CD4-positive, alpha-beta T cell treated with Interleukin-17A for 4 hours (primary cell): ENCODE measurements at places on chromosomes 7 and 10.

DNA sequence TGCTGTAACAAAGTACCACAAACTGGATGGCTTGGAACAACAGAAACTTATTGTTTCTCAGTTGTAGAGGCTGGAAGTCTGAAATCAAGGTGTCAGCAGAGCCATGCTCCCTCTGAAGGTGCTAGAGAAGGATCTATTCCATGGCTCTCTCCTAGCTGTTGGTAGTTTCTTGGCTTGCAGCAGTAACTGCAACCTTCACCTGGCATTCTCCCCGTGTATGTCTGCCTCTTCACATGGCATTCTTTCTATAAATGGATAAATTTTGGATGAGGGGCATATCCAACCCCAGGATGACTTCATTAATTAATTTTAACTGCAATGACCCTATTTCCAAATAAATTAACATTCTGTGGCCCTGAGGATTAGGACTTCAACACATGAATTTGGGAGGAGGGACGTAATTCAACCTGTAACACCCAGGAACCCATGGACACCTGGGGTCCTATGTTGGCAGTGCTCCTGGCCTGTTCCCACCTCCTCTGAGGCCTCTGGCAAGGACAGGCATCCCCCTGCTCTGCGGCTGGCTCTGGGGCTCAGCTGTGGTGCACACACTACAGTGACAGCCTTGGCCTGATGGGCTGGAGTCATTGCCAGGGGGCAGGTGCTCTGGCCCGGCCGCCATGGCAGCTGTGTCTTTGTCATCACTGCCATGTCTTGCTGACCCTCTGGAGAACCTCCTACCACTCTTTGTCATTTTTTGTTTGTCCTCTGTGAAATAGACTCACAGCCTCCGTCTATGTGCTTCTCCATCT is 30.8 kb downstream of the LSMEM1 start:
- no peak for DNase-seq

GRCh38 chr7:120794106-120794729 is 63.7 kb downstream of the TSPAN12 start:
- no peak for DNase-seq

- no peak for DNase-seq
These were observed 110.1 kb downstream of the CCNY start for GRCh38 chr10:35446439-35446838.

DNA sequence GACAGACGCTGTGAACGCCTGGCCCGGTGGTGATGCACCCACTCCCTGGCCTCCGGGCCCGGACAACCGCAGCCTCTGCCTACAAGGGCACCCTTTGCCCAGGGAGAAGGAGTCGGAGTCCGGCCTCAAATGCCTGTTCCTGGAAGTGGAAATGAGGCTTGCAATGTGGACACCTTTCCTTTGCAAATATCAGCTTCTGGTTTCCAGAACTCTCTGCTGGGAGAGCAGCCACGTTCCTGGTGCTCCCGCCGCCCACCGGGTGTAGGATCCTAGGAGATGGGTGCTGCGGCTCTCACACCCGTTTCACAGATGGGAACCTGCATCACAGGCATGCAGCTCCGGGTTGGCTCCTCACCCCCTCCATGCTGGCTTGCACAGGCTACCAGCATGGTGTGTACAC is 2.9 kb downstream of the FOXL3 start:
- DNase-seq = no peak

DNA sequence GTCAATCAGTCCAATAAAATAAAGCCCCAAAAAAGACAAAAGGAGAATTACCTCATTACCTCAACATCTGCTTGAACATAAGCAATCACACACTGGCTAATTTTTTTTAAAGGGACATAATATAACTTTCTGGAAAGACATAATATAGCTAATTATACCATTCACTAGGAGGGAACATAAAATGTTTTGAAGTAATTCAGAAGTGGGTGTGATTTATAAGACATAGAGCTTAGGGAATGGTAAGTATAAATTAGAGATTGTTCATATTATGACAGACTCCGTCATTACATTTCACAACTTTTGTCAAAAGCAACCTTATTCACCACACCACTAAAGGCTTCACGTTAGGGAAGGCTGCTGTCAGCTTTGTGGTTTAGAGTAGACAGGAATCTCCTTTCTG is 3.8 kb downstream of the SHTN1 start:
- DNase-seq = no peak

DNA sequence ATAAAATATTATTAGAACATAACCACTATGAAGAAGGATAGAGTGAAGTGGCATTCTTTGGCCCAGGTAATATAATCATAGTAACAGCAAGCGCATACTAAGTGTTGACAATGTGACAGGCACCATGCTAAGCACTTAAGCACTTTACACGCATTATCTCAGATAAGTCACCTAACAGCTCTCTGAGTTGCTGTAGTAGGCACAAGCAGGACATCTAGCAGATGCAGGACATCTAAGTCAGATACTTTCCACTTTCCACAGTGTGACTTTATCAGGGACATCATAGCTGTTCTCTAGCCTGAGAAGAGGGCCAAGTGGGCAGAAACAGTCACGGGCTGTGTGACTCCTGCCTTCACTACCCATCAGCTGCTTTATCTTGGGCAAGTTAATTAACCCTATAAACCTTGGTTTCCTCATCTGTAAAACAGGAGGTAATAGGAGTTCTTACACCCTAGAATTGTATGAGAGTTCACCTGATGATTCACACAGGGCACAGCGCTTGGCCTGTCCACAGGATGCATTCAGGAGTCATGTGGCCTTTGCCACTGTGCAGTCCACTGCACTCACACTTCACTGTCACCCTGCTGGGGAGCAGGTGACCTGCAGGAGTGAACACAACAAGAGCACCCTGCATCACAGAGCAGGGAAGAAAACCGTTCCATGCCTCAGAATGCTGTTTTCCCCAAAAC is 12.5 kb downstream of the LIPA start:
- DNase-seq = no peak

DNA sequence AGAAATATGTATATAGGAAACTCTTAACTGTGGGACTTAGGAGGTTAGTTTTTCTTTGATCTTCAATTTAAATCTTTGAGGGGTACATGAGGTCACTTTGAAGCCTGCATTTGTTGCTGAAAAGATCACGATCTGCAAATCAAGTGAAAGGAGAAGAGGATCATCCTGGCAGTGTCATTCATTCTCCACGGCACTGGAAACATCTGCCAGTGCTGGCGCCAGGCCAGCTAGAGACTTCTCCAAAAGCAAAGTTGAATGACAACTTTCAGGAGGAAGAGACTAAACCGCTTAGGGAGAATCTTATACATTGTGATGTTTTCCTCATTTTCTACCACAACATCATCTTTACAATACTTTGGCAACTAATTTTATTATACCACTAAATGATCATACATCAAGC is 42.5 kb downstream of the MRC1 start:
- DNase-seq = no peak
